Mesenteric fat pad (tissue), 1 donor: ENCODE measurements at places on chromosomes 3 and 15.

GRCh38 chr3:58353722-58354553, 21.2 kb downstream of the PXK start:
- no peak for DNase-seq

DNA sequence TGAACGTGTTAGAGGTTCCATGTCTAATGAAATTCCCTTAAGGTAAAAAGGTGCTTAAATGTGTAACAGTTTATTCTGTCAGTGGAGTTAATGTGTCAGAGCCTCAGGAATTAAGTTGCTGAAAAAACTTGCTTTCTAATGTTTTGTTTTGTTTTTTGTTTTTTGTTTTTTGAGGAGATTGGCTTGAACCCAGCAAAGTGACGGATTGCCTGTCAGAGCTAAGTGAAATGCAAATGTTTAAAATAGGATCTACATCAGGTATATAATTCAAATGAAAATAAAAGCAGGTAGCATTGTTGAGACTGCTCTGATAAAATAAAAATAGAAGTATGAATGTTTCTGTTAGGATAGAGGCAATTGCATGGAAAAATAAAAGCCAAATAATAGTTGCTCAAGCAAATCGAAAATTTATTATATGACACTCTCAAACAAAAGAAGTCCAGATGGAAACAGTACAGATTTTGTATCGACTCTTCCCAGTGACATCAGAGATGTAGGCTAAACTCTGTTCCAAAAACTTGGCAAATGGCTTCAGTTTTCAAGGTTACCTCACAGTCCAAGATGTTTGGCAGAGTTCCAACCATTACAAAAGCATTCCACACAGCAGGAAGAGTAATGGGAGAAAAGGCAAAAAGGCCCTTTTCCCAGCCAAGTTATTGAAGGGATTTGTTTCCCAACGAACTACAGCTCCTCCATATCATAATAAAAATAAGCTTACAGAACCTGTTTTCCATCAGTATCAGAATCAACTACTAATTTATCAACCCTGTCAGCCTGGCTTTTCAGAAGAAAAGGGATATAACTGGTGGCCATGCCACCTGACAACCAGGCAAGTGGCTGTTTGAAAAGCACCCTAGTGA, 291.0 kb downstream of the TBL1XR1 start:
- DNase-seq, result no peak

DNA sequence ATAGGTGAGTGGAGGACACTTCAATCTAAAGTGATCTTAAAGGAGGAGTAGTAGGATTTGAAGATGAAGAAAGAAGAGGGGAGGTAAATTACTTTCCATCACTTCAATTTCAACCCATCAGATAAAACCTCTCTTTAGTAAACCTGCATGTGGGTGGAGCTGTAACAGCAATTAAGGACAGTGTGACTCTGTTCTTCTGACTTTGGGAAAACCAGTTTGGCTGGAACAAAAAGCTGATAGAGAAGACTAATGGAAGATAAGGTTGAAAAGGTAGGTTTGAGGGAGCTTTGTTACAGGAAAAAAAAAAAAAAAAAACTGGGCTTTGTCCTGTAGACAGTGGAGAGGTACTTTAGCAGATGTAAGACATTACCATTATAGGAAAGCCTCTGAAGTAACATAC, 4.5 kb upstream of the GSK3B start:
- no peak for DNase-seq

- DNase-seq, result no peak
Observed at GRCh38 chr3:143831994-143832393, 16.3 kb downstream of the SLC9A9 start.

DNA sequence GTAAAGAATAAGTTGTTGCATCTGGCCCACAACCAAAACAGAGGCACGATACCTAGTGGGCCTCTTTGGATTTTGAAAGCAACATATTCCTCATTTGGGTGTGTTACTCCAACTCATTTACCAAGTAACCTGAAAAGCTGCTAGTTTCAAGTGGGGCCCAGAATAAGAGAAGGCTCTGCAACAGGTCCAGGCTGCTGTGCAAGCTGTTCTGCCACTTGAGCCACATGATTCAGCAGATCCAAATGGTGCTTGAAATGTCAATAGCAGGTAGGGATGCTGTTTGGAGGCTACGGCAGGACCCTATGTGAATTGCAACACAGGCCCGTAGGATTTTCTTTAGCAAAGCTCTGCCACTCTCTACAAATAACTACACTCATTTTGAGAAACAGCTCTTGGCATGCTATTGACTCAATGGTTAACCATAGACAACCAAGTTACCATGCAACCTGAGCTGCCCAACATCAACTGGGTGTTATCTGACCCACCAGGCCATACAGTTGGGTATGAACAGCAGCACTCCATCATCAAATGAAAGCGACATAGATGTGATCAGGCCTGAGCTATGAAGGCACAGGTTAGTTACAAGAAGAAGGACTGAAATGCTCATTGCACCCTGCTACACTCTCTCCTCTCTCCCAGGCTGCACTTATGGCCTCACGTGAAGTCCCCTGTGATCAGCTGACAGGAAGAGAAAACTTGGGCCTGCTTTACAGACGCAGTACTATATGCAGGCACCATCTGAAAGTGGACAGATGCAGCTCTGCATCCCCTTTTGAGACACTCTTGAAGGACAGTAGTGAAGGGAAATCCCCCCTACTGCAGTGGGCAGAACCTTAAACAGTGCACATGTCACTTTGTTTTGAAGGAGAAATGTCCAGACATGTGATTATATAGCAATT, 9.5 kb upstream of the MCF2L2 start:
- DNase-seq, result no peak

- DNase-seq, result no peak
Observed at GRCh38 chr3:6799264-6799915, 61.5 kb upstream of the GRM7 start.

GRCh38 chr15:100834731-100835130, 44.9 kb upstream of the ALDH1A3 start:
- no peak for DNase-seq

- no peak for DNase-seq
Observed at GRCh38 chr3:4343258-4343657, 40.1 kb downstream of the SETMAR start.

- no peak for DNase-seq
Observed at GRCh38 chr3:86416334-86416733, 574.6 kb downstream of the VGLL3 start.

- no peak for DNase-seq
Observed at GRCh38 chr3:114887806-114888205, 259.3 kb downstream of the ZBTB20 start.

DNA sequence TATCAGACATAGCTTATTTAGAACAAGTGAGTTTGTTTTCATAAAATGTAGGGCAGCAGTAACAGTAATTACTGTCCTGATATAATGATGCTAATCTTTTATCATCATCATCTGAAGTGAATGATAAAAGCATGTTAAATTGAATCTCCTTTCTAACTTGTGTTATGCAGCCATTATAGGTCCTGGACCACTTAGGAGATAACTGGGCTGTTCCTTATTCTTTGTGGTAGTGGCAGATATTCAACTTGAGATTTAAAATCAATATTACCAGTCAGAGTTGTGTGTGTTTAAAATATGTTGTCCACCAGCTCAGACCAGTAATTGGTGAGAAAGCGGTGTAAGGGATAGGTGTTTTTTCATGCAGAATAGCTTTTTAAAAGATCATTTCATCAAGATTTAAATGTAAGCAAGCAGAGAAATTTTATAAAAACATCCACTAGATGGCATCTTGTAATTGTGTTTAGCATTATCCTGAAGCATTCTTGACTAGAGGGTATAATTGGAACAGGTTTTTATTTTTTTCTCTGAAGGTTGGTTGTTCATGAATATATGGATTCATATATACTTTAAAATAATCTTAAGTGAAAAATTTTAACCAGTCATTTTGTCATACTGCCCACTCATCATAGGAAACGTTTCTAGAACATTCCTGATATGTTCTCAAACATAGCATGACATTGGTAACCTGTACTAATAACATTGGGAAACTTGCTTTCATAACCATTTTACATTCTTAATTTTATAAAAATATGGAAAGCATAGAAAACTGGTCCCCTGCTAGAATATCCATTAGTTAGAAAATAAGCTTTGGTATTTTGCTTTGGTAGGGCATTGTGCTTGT, 153.9 kb downstream of the BBX start:
- no peak for DNase-seq

DNA sequence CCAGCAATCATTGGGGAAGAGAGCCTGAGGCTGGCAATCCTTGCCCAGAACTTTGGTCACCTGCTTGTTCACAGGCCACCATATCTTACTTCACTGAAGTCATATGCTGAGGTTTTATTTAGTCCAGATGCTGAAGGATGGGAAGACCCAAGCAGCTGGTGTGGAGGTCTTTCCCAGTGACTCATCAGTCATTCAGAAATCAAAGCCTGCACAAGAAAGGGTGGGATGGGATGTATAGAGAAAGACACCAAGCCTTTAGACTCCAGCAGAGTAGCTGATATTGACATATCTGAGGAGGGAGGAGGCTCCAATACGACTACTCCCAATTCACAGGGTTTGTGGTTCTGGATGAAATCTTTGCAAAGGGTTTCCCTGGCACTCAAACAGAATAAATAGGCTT, 13.0 kb upstream of the PHLDB2 start:
- DNase-seq, result no peak

- DNase-seq, result no peak
Observed at GRCh38 chr3:141422961-141423582, 54.8 kb downstream of the ZBTB38 start.

DNA sequence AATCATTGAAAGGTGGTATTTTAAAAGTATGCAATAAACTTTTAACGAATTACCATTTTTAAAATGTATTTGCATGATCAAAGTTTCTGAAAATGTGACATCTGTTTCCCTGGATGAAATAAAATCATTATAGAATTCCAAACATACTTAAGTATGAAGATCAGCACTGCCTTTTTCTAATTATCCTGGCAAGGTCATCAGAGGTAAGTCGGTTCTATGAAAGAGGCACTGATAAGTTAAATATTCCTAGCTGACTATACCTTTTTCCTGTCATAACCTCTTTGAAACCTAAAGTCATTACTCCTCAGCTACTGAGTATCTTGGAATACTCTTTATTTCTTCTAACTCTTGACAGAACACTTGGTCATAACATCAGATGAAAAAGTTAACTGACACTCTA, 406.1 kb upstream of the ALCAM start:
- DNase-seq, result no peak

DNA sequence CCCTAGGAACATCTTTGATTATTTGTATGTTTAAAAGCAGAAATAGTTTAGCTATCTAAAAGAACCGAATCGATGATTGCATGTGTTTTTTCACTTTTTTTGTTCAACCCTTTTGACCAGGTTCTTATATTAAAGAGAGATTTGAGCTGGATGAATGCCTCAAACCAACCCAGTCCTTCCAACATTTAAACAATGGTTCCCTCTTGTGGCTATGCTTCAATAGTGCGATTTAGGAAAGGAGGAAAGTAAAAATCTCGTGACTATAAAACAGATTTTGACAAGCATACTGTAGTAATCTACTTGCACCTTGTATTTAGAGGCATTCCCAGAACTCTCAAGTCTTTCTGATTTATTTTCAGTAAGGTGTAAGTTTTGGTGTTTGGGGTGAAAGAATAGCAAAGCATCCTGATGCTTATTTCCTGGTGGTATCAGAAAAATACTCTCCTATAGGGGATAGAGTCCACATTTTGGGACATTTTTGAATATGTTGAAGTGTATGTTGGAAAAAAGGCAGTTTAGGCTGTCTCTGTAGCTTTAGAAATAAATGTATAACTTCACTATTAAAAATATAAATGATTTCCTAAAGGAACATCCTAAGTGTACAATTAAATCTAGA, 159.6 kb upstream of the KCNH8 start:
- no peak for DNase-seq

- DNase-seq, result no peak
Observed at GRCh38 chr3:149224736-149225594, 3.3 kb upstream of the CP start.

GRCh38 chr3:16900779-16901440, 16.2 kb downstream of the PLCL2 start:
- DNase-seq, result no peak

DNA sequence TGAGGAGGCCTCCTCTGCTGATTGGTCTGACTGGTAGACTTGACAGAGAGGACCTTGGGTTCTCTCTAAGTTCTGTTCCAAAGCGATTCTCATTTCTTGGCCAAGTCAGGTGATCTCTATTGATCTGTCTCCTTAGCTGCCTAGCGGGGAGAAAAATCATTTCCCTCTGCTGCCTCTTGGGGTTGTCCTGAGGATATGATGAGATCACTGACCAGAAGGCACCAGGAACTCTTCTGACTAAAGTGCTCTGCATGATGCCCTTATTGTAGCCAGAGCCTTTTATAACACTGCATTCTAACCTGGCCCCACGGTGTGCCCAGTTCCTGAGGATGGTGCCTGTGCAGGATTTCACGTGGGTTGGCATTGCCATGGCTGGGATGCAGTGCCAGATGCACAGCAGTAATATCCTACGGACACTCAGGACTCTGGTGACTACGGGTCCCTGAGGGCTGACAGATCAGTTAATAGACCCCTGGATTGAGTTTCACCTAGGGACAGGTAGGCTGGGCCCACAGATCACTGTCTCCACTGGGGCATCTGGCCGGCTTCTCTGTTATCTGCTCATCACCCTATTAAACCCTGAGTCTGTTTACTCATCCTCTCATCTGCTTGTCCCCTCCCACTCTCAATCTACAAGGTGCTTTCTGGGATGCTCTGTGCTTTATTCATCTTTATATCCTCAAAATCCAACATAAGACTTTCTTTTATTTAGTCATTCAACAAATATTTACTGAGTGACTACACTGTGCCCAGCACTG, 3.9 kb upstream of the HEG1 start:
- no peak for DNase-seq

GRCh38 chr3:197573048-197573767, 17.4 kb upstream of the BDH1 start:
- no peak for DNase-seq

DNA sequence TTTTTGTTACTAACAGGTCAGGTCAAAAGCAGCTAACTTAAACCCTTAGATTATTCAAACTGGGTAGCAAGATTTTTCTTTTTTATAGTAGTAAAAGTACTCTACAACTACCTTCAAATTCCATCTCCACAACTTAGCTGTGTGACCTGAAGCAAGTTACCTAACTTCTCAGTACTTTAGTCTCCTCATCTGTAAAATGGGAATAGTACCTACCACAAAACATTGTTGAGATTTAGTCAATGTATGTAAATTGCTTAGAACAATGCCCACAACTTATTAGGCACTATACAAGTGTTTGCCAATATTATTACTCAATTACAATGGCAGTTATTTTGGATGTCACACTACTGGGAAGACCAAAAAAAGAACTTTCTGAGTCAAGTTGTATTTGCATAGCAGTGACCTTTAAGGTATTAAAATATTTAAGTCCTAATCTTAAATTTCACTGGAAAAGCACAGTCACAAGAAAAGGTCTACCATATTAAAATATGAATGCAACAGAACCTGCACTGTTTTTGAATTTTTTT, 2.9 kb downstream of the TASOR start:
- DNase-seq, result no peak
